ENCODE measurements at places on chromosomes 3 and 15. TPM values are rescaled to one million over a fixed set of nuclear protein-coding genes. Genes with fewer than 3 reads are reported as not detected.
A peak's percentile ranks its signal among the peaks of the same experiment; 100 is the strongest.

DNA sequence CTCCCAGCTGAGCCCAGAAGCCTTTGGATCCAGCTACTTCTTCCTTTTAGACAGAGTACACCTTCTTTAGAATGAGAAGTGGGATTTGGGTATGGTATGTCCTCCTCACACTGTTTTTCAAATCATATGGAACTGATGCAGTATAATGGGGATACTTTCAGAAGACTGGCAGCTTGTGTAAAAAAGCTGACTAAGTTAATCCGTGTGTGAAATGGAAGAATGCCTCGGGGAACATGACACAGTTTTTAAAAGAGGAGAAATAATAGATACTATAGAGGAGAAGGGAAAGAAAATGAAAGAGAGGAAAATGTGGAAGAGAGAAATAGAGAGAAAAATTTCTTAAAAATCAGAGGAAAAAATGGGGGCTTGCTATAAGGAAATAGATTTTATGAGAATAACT is 47.7 kb downstream of the TUSC7 start:
- DNase-seq = no peak

Gene RGMA
- polyA plus RNA-seq = 4.6 TPM

DNA sequence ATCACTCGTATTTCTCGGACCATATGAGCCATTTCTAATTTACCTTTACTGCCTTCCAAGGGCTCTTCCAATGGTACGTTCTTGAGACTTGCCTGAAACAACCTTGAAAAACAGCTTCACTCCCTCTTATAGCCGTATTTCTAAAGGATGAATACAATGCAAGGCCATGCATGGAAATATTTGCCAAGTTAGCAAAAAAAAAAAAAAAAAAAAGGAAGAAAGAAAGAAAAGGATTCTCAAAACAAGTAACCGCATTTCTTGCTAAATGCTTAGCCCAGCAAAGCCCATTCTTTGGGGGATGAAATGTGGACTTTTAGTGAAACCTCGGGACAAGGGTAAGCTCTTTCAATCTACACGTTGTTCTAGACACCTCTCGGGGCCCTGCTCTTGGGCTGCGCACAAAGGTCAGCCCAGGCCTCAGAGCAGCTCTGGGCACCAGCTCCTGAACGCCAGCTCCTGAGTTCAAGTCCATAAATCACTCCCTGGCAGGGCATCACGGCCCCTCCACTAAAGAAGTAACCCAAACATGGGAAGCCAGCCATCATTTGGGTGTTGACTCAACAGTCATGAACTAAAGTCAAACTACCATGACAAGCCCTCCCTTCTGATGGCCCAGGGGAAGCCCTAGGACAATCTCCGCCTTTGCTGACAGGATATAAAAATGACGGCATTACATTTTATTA is 132.7 kb downstream of the ADAMTS17 start:
- DNase-seq = no peak

DNA sequence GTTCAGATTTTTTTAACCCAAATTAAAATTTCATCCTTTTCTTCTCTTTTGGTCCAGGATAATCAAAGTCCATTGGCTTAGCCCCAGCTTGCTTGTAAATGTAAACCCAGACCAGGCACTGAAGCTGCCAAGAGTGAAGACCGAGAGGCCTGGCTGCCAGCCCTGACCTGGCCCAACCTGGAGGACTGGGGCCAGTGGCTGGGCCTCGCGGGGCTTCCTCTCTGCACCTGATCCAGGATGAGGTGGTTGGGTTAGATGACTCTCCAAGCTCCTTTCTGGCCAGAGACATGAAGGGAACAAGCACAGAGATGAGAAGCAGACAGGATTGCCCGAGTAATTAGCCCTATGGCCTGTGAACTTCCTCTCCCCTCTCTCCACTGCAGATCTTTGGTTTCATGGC is 50.6 kb downstream of the CMTM6 start:
- DNase-seq = no peak

Gene OSTN
- not detected for polyA plus RNA-seq

GRCh38 chr3:17553080-17553479 is 189.4 kb downstream of the TBC1D5 start:
- DNase-seq = peak; percentile 23

Gene ESYT3
- 0.46 TPM for polyA plus RNA-seq

Gene CTDSPL
- polyA plus RNA-seq = 18.9 TPM

GRCh38 chr3:107710851-107711250 is 188.1 kb downstream of the BBX start:
- DNase-seq = no peak

Gene CLDN11
- 1.7 TPM for polyA plus RNA-seq

- DNase-seq = no peak
Observed at GRCh38 chr3:136404056-136404455, 153.9 kb downstream of the PCCB start.

DNA sequence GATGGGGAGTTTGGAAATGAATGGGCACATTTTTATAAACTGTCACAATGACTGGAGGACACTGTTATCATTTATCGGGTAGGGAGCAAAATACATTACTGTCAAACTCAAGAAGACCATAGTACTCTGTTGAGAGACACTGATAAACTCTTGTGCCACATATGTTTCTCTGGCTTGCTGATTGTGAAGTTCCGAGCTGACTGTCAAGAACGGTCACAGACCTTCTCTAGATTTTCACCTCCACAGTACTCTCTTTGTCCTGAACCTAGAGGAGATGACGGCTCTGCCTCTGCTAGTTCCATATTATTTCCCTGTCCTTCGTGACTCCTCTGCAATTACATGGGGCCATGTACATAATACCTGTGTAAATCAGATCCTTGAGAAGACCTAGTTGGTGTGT is 451.9 kb downstream of the LPP start:
- no peak for DNase-seq

DNA sequence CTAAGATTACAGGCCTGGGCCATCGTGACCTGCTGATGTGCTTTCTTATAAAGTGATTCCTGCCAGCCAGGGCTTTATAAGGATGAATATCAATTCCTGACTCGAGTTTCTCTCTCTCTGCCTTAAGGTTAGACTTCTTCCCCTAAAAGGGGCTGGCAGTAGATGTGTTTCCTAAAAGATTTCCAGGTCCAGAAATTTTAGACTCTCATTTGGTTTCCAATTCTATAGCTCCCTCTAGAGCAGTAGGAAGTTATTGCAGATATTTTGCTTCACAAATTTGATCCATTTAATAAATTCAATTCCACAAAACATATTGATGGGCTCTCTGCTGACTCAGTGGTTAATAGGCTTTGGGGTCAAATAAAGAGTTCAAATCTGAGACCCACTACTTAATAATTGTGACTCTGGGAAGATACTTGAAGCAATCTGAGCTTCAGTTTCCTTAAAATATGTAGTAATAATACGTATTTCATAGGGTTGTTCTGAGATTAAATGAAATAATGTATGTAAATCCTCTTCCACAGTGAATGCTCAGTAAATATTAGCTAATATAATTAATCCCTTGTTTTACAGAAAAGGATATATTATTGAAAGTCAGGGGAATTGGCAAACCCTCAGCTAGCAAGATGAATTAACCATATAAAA is 2.1 kb downstream of the TRIM69 start:
- DNase-seq = no peak

Gene FBXL22
- polyA plus RNA-seq = 1.5 TPM

DNA sequence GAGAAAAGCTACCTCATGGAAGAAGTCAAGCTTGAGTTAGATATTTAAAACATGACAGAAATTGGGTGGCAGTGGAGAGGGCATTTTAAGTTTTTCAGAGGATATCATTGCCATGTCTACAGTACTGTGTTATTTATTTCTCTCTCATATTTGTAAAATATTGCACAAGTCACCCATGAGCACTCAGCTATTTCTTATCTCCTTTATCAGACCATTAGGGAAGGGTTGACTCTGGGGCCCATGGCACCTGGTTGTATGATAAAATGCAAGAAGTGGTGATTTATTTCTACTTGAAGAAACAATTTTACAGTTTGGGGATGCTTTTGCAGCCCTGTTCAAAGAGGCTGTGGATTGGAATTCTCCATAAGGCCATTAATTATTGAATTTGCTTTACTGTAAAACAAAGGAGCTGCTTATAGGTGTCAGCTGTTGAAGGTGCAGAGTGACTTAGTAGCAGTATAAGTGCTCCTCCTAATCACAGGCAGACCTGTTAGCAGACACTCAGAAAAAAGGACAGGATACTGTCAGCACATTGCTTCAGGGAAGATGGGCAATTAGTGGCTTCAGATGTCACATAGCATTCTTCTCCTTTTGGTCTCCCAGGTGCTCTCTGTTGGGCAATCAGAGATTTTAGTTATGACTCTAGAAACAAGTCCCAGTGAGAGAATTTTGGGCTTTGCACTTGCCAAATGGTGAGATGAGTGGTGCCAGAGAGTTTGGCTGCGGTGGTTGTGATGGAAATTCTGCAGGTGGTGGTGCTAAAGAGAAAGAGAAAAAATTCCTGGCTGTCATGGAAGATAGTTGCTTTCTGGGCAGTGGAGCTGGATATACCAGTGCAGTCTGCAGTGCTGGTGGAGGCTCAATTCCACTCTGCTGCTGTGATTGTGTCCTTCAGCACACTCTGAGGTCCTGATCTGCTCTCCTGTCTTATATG is 129.7 kb upstream of the ROPN1 start:
- no peak for DNase-seq

DNA sequence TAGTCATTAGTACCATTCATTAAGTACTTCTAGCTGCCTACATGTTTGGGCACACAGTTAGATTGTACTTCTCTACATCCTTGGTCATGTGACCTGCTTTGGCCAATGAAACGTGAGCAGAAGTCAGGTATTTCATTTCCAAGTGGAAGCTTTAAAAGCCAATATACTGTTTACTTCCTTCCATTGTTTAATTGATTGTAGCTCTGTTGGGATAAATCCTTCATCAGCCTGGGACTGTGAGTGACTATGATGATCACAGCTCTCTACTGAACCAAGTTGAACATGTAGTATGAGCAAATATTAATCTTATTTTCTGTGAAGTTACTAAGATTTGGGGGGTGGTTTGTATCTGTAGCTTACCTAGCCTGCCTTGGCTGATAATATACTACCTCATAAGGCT is 116.5 kb upstream of the ROPN1 start:
- DNase-seq = no peak

DNA sequence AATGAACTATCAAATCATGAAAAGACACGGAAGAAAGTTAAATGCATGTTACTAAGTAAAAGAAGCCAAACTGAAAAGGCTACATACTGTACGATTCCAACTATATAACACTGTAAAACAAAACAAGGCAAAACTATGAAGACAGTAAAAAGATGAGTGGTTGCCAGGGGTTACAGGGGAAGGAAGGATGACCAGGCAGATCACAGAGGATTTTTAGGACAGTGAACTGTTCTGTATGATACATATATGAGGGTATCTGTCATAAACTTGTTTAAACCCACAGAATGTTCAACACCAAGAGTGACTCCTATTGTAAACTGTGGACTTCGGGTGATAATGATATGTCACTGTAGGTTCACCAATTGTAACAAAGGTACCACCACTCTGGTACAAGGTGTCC is 60.6 kb downstream of the CHSY1 start:
- no peak for DNase-seq

Gene PATL2
- polyA plus RNA-seq = 0.92 TPM

DNA sequence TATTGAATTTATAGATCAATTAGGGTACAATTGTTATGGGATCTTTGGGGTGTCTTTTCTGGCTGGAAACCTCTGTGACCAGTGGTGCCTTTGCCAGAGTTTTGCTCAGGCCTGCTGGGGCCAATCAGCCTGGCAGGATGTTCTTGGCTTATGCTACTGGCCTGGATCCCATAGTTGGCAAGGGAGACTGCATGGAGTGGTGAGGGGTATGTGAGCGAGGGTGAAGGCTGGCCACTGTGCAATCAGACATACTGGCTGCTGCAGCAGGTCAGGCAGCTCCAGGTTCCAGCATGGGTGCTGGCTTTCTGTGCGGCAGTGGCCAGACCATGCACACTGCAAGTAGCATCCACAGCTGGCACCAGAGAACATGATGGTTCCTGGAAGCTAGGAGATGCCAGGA is 1053.2 kb upstream of the GBE1 start:
- no peak for DNase-seq

GRCh38 chr15:74821091-74821789 is 5.2 kb upstream of the CPLX3 start:
- no peak for DNase-seq

DNA sequence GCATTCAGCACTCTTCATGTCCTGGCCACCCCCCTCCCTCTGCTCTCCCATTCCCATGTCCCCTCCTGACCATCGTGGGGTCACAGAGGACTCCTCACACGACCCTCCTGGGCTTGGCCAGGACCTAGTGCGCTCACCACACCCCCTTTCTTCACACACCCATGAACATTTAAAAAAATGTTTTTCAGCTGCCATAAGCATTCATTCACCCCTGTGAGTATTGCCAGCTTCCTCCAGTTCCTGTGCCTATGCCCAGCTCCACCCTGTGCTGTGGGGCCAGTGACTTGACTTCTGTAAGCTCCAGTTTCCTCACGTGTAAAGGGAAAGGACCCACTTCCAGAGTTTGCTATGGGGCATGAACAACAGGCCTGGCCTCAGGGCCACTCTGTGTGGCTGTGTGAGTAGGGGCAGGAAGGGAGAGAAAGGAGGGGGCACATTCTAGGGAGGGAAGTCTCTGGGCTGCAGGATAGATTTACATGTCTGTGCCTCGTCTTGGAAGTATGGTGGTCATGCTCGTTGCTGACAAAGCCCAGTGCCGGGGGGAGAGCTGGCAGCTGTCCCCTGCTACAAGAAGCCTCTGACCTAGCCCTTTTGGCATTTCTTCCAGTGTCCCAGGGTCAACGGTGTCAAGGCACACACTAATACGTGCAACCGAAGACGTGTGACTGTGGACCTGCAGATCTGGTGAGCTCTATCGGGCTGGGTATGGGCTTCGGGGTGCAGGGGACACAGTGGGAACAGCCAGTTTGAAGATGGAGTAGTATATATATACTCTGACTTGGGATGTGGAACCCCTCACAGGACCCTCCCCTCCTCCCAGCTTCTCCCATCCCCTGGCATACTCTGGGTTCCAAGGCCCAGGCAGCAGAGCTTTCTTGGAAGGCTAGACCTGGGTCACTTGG is 22.8 kb downstream of the ESYT3 start:
- DNase-seq = no peak

DNA sequence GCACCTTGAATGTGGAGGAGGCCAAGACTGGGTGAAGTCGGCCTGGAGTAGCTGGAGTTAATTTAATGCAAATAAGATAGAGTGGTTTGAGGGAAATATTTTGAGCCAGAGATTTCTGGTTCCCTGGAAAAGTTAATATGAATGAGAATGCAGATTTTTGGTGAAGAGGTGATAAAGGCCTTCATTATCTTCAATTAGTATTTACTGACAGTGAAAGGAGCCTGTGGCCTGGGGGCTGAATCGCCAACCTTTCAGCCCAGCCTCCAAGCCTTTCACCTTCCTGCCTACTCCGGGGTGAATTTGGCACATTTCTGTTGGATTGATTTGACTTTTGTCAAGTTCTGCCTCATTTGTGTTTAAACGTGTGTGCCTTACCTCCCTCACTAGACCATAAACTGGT is 147.8 kb downstream of the SOX2 start:
- DNase-seq = no peak

Gene ITIH3
- 0.19 TPM for polyA plus RNA-seq

- DNase-seq = no peak
Observed at GRCh38 chr3:155890671-155891190, 20.3 kb downstream of the GMPS start.
